ENCODE measurements at places on chromosomes 7 and 10.

DNA sequence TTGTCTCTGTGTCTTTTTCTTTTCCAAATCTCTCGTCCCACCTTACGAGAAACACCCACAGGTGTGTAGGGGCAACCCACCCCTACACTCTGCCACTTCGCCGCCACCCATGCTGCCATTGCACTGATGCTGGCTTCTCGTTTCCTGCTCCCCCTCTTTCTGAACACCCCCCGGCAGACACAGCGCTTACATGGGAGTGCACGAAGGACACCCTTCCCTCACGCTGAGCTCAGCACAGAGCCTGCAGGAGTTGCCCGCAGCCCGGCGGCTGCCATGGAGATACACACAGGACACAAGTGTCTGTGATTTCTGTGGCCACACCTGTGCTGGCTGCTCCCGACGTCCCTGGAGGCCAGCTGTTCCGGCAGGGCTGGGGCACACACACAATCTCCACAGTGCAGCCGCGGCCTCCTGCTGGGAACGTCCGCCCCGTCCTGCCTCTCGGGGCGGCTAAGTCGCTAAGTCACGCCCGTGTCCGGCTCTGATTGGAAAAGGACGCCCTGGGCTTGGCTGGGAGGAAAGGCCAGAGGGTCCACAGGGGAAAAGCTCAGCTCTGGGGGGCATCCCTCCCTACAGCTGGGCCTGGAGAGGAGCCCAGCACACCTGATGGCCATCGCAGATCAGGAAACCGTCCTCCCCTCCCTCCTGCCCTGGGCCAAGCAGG, 349.8 kb downstream of the PTPRN2 start:
- no peak for DNase-seq

GRCh38 chr7:45000093-45001032, at the start of gene CCM2:
Gene CCM2 (plus strand): TSS chr7:45000201. CDS start chr7:45000334, 133 bp downstream.
- DNase-seq, result no peak

DNA sequence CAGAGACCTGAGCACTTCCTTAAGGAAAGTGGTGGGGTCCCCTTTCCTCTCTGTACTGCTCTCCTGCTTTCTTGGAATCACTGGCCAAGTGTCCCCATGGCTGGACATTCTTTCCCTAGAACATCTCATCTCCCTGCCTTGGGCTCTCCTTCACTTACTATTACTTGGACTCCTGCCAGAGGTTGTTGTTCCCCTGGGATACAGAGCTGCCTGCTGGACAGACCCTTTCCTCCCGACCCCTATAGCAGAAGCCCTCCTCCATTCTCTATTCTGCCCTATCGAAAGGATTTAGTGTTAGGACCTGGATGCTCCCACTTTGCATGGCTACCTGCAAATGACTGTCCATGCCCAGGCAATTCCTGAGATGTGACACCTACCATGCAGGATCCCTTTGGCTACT, 164.3 kb upstream of the PODXL start:
- DNase-seq, result no peak

GRCh38 chr10:86123715-86124114, 242.9 kb downstream of the GRID1 start:
- DNase-seq, result no peak

DNA sequence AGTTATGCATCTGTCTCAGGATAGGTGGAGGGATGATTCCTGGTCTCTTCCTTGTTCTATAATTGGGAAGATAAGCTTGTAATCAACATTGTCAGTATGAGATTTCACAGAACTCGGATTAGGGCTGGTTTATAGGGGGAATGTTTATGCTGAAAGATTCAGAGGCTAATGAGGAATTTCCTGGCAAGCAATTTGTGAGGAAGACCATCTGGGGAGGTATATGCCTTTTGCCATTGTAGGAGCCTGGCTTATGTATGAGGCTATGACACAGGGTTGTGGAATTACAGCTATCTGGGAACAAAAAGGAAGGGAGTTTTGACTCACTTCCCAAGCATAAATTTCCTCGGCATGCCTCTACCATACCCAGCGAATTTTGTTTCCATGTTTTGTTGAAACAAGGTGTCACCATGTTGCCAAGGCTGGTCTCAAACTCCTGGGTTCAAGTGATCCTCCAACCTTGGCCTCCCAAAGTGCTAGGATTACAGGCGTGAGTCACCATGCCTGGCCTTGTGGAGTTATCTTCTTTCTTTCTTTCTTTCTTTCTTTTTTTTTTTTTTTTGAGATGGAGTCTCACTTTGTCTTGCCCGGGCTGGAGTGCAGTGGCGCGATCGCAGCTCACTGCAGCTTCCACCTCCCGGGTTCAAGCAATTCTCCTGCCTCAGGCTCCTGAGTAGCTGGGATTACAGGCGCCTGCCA, 1.6 kb upstream of the COPS6 start:
- no peak for DNase-seq

DNA sequence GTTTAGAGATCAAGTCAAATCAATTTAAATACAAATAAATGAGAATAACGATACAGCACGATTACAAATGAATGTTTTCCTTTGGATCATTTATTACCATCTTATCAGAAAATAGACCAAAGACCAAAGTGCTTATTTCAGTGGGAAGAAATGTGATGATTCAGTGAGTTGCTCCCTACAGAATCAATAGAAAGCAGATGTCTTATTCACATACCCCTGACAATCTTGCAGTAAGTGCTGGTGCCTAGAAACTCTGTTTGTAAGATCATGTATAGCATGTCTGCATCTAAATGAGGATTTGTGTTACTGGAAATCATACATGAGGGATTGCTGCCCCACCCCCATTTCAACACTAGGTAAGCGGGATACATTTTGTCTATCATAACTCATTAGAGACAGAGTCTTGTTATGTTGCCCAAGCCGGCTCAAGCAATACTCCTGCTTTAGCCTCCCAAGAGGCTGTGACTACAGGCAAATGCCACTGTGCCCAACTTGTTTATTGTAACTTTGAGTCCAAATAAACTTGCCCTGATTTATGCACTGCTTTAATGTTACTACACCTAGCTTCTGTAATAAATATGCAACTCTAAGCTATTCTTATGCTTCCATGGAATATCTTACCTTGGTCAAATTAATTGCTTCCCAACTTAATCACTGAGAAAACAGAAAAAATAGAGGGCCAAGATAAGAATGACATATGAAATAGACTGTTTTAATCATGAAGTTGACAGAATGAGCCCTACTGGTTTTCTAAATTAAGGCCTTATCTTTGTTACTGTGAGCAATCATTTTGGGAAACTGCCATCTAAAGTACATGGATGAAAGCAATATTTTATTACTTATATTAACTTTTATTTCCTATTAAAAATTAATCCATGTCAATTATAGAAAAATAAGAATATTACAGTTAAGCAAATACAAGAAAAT, 82.5 kb downstream of the AHR start:
- no peak for DNase-seq

DNA sequence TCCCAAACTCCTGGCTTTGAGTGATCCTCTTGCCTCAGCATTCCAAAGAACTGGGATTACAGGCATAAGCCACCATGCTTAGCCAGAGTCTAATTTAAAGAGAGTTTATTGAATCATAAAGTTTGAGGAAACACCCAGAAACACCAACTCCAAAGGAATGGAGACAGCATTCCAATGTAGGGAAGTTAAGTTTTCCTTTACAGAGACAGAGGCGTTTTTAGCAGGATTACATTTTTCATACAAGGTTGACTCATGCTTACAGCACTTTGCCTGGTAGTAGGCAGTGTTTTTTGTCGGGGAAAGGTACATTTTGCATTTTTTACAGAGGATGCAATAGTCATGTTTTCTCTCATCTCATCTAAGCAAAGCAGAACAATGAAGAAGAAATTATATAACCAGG, 18.9 kb upstream of the OPN4 start:
- no peak for DNase-seq

DNA sequence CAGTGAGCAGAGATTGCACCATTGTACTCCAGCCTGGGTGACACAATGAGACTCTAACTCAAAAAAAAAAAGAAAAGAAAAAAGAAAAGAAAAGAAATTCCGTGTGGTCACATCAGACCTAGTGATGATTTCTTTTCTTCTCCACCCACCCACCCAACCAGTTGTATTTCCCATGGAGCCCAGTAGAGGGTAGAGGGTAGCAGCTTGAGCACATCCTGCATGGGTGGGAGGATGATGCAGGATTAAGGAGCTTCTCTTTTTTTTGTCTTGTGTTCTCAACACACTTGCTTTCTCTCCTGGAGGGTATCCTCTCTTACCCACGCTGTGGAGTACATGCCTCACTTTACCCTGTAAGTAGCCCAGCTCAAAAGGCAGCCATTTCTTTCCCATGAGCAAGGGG, 118.6 kb upstream of the CARD11 start:
- DNase-seq, result no peak

- no peak for DNase-seq
Measured at GRCh38 chr7:93559639-93560491, 14.7 kb downstream of the CALCR start.

- no peak for DNase-seq
Measured at GRCh38 chr10:126917975-126918908, 13.0 kb downstream of the DOCK1 start.

DNA sequence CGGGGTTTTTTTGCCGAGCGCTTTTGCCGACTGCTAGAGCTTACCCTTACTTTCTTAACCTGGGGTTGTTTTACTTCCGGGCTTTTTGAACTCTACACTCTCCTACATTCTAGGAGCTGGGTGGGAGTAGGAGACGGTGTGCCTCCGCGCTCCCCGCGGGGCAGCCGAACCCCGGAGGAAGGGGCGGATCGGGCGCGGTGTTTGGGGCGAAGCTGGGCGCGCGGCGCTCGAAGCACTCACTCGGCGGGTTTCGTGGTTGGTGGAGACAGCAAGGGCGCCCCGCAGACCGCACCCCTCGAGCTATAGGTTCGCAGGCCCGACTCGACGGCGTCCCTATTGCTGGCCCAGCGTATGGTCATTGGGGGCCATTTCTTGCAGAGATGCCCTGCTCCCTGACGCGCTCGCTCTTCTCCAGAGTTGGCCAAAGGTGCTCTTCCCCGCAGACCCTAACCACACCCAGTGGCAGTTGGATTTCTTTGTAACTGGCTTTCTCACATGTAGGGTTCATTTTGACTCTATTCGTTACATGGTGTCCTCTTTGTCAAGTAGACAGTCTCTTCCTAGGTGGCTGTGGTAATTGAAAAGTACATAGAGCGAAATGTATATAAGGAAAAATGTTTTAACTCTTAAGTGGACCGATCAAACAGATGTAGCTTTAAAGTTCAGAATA, 364 bp downstream of the ZNF518A start:
- DNase-seq, result no peak

- no peak for DNase-seq
Measured at GRCh38 chr7:6172910-6173295, 99.5 kb downstream of the CYTH3 start.

GRCh38 chr10:93991596-93992284, 2.0 kb upstream of the PLCE1 start:
- DNase-seq, result no peak

- DNase-seq, result no peak
Measured at GRCh38 chr10:64211466-64211865, 690.3 kb downstream of the REEP3 start.

DNA sequence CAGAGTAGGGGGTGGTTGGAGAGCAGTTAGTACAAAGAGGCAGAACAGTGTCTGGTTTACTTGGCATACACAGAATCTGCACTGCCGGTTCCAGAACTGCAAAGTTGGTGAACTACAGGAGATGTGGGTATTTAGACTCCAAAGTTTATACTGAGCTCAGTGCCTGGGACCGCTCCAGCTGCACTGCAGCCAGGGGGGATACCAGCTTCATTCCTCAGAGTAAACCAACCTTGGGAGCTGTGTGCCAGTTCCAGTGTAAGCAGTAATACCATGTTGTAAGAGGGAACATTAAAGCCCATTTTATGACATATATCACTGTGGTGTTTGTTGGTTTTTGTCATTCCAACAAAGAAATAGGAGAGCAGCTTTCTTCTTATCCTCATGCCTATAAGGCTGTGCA, 23.4 kb downstream of the LOXL4 start:
- no peak for DNase-seq

- no peak for DNase-seq
Measured at GRCh38 chr7:114413761-114414155, 857 bp upstream of the FOXP2 start.
